Transverse colon (tissue), 4 donors: ENCODE measurements at places on chromosomes 5 and 9.
A peak's percentile ranks its signal among the peaks of the same experiment; 100 is the strongest.

DNA sequence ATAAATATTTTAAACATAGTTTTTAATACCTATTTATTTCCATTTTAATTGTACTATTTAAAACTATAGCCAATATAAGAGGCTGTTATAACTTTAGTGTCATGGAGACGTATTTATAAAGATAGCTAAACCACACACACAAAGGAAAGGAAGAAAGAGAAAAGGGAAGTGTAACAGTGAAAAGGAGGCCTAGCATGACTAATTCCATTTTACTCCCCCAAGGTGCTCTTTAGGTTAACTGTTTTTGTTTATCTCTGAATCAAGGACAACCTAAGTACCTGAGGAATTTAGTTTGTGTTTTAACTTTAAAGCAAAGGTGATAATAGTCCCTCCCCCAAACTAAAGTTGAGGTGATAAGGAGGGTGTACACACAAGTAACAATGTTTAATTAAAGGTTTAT lies 1188.9 kb upstream of the C9orf72 start:
- DNase-seq: no peak

DNA sequence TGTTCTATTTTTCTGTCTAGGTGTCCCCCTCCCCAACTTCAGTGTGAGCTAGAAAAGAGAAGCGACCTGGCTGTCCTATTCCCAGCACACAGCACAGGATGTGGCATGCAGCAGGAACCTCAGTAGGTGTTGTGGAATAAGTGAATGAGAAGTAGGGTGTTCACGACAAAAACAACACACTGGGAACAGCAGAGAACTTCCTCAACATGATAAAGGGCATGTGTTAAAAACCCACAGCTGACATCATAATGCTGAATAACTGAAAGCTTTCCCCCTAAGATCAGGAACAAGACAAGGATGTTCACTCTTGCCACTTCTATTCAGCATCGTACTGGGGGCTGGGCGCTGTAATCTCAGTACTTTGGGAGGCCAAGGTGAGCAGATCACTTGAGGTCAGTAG lies 155.6 kb upstream of the ZNF618 start:
- no peak for DNase-seq

- no peak for DNase-seq
Measured at GRCh38 chr5:142156839-142157463, 48.4 kb downstream of the NDFIP1 start.

GRCh38 chr9:25224996-25225395 lies 453.2 kb downstream of the TUSC1 start:
- DNase-seq: no peak

GRCh38 chr5:129460672-129460935 lies 506 bp downstream of the ADAMTS19 start:
- no peak for DNase-seq

- peak; percentile 47 for DNase-seq
Measured at GRCh38 chr9:133285252-133285775, 10.3 kb upstream of the ABO start.

- no peak for DNase-seq
Measured at GRCh38 chr9:86669422-86669821, 277.9 kb downstream of the GAS1 start.
